Brain pericyte (primary cell): ENCODE measurements at places on chromosomes 6 and 20.

- no peak for DNase-seq
Observed at GRCh38 chr6:157403686-157404051, 22.7 kb downstream of the ZDHHC14 start.

DNA sequence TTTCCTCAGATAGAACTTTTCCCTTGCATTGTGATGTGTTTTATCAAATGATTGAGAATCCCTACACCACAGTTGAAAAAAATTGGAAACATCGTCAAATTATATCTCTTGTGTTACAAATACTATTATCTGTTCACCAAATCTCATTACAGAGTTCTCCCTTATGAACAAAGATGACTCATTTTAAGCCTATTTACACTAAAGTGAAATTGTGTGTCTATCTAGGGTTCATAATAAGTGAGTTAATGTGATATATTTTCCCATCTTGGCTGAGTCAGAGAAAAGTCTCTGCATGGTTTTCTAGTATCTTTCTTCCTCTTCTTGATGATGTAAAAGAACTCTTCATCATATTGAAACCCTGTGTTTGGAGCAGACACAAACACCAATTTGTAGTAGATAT, 1263.3 kb upstream of the EYS start:
- DNase-seq = no peak

DNA sequence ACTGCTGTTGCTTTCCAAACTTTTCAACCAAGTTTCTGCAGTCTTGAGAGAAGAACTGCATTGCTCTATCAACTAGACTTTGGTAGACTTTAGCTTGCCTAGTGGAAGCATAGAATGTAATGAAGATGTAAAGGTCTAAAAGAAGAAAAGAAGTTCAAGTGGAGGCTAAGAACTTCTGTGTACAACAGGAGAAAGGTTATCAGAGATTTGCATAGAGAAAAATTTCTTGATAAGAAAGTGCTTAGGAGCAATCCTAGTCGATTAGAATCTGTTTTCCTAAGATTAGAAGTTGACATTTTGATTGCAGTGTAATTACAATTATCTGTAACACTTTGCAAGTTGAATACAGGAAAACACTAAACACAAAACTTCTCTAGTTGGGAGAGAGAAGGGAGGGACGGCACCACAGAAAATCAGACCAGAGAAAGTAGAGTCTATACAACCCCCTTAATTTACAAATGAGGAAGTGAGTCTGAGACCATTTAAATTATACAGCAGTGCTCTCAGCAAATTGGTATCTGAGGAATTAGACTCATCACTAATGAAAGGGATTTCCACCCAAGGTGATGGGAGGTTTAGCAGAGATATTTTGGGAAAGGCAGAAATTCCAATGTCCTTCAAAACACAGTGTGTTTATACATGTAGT, 194.3 kb upstream of the MARCKS start:
- DNase-seq = no peak

DNA sequence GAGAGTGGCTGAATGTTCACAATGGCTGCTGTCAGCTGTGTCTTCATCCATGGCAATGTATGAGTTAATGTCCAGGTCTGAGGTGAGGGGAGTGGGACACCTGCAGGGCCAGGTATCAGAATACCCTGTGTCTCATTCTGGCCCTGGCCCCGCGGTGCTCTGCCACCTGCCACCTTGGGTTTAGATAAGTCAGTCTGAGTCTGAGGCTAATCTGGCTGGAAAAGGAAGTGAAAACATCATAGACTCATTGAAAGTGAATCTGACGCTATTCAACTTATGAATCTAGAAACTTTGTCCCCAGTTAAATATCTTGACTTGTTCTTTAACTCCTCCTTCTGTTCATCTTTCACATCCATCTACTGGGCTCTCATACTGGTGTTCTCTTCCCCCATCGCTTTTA, 267.1 kb upstream of the JAG1 start:
- no peak for DNase-seq

DNA sequence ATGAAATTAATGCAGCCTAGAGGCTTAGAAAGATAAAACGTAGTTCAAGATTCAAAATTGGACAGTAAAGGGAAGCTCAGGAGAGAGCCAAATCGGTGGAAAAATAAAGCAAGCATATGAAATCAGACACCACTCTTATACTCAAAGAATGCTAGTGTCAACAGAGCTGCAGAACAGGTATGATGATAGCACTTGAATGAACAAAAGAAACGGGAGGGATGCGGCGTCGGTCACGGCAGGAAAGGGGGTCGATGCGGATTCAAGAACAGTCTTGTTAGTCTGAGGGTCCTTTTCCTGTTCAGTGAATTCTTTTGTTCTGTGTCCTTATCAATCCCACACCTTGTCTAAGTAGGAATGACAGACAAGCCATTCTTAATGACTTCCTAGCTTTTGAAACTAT, 114.4 kb downstream of the FOXC1 start:
- DNase-seq = no peak

- DNase-seq = no peak
Observed at GRCh38 chr6:129844118-129844891, 16.8 kb downstream of the TMEM244 start.

DNA sequence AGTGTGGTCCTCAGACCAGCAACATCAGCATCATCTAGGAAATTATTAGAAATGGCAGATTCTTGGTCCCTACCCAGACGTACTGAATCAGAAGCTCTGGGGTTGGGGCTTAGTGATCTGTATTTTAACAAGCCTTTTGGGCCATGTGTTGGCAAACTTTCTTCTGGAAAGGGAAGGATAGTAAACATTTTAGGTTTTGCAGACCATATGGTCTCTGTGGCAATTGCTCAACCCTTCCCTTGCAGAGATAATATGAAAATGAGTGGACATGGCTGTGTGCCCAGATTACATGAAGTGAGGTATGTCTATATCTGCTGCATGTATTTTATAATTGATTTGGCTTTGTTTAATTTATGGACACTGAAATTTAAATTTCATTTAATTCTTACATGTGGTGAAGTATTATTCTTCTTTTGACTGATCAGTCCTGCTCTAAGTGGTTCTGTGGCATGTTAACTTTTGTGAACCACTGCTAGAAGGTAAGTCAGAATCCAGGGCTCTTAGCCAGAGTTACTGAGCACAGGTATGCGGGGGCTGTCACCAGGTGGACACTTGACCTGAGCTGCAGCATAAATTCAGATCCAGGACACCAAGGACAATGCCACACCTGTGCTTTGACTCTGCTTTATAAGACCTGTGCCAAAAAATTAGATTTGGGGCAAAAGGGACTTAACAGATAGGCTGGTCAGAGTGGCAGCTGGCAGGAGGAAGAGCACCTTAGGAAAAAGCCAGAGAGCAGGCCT, 43.2 kb downstream of the LY86 start:
- DNase-seq = no peak

- peak; percentile 50 for DNase-seq
Observed at GRCh38 chr6:130681028-130681427, 146.2 kb upstream of the SMLR1 start.

GRCh38 chr6:56806368-56806767, 148.5 kb upstream of the BEND6 start:
- no peak for DNase-seq

- DNase-seq = no peak
Observed at GRCh38 chr6:17710331-17710730, 3.6 kb upstream of the NUP153 start.

DNA sequence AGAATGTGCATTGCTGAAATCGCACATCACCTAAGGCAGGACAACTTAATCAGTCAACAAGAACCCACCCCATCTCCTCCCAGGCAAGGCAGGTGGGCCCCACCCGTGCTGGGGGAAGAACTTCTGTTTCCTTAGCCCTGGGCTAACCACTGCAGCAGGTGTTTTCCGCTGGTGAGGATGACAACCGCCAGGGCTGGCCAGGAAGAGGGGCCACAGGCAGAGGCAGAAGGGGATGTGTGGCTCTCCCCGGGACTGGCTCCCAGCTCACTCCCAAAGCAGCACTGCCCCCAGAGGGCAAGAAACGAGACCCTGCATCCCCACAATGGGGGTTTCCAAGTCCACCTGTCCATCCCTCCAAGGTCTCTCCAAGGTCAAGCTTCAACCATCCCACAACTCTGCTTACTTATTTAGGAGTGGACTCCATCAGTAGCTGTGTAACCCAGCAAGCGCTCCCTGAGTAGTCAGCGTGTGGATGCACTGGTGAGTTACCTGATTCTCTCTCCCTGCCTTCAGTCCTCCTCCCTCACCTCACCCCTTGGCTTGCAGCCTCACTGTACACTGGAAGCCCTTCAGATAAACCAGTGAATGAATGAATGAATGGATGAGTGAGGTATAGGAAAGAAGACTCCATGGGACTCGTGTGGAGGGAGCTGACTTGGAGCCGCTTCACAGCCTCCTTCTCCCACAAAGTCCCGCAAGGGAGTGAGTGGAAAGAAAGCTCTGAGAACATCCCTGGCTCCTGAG, 168.2 kb upstream of the CST7 start:
- DNase-seq = no peak

GRCh38 chr6:45450831-45451230, 73.1 kb upstream of the SUPT3H start:
- DNase-seq = no peak

DNA sequence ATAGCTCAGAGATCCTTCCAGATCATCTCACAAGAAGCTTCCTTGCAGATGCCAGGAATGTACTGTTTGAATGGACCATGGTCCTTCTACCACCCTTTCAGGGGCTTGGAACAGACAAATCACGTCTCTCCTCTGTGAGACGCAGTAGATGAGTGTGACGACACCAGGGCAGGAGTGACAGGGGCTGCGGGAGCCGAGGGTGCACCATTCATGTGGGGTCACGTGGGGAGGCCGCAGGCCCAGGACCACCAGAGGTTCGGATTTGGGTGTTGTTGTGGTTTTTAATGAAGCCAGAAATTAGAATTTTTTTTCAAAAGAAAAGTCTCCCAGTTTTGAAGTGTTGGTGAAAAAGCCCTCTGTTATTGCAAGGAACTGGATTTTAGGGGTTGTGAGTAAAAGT, 79.2 kb downstream of the PREX1 start:
- DNase-seq = no peak

- DNase-seq = no peak
Observed at GRCh38 chr6:105300090-105300489, 102.8 kb downstream of the PREP start.

GRCh38 chr6:43996618-43997344, 130.5 kb downstream of the MRPL14 start:
- DNase-seq = no peak

- DNase-seq = no peak
Observed at GRCh38 chr6:113875470-113875869, 18.3 kb downstream of the MARCKS start.

- no peak for DNase-seq
Observed at GRCh38 chr20:37242503-37242902, 19.1 kb downstream of the GHRH start.

- no peak for DNase-seq
Observed at GRCh38 chr20:44594730-44595129, 12.4 kb downstream of the PKIG start.

GRCh38 chr20:57062696-57063270, 203.7 kb downstream of the BMP7 start:
- no peak for DNase-seq

DNA sequence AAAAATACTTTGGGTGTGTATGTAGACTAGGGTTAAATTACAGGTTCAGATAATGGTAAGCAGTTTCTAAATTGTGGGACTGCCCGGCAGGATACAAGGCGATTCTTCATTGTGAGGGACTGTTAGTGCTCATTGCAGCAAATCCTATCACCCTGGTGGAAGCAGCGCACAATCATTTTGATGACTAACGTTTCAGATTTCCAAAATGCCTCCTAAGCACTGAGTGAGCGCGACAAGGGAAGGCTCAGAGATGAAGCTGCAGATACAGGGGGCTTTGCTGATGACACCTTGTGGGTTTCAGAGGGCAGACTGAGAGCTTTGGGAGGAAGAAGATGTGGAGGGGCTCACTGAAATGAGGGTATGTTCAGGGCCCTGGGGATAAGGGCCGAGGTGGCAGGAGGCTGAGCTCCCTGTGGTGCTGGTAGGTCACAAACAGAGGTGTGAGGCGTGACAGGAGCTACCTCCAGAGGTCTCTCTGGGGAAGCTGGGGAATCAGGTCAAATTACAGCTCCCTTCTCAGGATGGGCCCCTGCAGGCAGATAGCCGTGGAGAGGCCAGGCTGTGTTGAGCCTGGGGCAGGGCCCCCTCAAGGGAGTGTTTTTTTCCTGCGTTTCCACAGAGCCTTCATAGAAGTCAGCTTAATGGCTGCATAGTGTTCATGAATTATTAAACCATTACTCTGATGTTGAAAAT, 84.5 kb upstream of the FYN start:
- no peak for DNase-seq

DNA sequence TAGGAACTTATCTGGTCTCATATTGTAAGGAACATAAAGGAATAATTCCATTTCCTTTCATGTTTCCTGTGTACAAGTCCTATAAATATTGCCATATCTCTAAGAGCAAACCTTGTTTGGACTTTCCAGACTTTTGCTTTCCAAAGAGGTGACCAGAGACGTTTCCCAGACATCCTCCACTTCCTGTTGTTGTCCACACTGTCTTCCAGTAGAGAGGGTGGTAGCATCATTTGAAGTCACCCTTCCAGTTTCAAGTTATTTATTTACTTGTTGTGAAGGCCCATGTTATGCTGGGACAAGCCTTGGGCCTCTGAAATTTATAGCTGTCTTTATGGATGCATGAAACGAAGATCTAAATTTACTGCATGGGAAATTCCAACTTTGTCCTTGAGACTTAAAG, 10.6 kb upstream of the TGM3 start:
- no peak for DNase-seq

DNA sequence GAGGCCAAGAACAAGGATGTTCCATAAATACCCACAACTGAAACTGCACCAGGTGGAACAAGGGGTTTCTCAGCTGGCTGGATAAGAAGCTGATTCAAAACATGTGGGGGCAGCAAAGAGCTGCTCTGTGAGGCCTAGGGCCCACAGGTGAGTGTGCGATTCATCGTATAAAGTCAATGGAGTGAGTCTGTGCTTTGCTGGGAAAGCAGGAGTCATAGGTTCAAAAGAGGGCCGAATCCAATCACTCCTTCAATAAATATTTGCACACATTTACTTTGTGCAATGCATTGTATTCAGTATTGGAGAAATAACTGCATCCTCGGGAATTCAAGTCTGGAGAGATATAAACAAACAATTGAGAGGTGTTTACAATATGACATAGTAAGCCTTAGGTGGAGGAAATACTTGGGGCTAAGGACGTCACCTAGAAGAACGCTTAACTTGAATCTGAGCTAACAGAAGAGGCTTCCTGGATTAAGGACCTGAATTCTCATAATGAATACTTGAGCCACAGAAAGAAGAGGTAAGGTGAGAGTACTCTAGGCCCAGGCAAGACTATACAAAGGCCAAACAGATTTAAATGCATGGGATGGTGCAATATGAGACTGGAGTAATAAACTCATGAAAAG, 83.7 kb upstream of the TMEM30A start:
- DNase-seq = no peak
